ENCODE measurements at places on chromosomes 7 and 10. TPM values are rescaled to one million over a fixed set of nuclear protein-coding genes. Genes with fewer than 3 reads are reported as not detected.

GRCh38 chr10:67936416-67936815, 52.0 kb downstream of the SIRT1 start:
- H3K27ac ChIP-seq: no peak overlapping the region
- H3K4me1 ChIP-seq: peaks cover 4% of the 10 kb centered on the region
- H3K27me3 ChIP-seq: no peaks in the 10 kb centered on the region

DNA sequence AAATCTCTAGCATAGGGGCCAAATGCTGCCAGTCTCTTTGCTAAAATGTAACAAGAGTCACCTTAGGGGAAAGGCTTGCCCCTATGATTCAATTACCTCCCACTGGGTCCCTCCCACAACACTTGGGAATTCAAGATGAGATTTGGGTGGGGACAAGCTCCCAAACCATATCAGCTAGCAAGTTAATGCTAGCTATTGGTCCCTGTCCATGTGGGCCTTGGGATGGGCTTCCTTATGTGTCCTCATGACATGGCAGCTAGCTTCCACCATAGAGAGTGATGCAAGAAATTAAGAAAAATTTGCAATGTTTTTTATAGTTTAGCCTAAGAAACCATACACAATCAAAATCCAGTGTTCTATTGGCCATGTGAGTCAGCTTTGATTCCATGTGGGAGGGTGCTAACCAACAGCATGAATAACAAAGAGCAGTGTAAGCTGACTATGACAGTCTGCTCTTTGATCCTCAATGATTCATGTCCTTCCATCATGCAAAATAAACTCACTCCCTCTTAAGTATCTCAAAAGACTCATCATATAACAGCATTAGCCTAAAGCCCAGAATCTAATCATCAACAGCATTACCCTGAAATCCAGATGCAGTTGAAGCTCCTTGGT, 21.7 kb upstream of the ZNF365 start:
- no peaks in the 10 kb centered on the region for H3K36me3 ChIP-seq
- H3K27ac ChIP-seq: no peak overlapping the region
- H3K4me3 ChIP-seq: no peak overlapping the region
- H3K4me1 ChIP-seq: no peaks in the 10 kb centered on the region
- no peak for DNase-seq

DNA sequence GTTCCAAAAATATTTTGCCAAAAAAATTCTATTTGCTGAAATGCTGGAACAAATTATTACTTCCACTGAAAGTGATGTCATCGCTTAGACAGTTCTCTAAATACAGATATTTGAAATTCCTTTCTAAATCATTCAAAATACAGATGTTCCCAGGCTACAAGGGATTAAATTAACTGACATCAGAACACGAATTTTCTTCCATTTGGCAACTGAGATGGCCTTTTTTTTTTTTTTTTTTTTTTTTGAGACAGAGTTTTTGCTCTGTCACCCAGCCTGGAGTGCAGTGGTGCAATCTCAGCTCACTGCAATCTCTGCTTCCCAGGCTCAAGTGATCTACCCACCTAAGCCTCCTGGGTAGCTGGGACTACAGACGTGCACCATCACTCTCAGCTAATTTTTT, 57.0 kb downstream of the P4HA1 start:
- no peaks in the 10 kb centered on the region for H3K27me3 ChIP-seq
- peaks cover 13% of the 10 kb centered on the region for H3K36me3 ChIP-seq
- no peak for DNase-seq
- H3K4me1 ChIP-seq: no peaks in the 10 kb centered on the region
- H3K4me3 ChIP-seq: no peak overlapping the region

Gene SPDYE5
- total RNA-seq: not detected
